Upper lobe of right lung (tissue), 1 donor: ENCODE measurements at places on chromosomes 2 and 18. TPM values are rescaled to one million over a fixed set of nuclear protein-coding genes. Genes with fewer than 3 reads are reported as not detected.
A peak's percentile ranks its signal among the peaks of the same experiment; 100 is the strongest.

RAB27B gene
- 22.2 TPM for total RNA-seq

CCDC102B gene
- total RNA-seq: 43.7 TPM

YES1 gene
- total RNA-seq: 56.0 TPM

HMSD gene
- total RNA-seq: 2.1 TPM

IL1RL1 gene
- 46.5 TPM for total RNA-seq

REG1B gene
- not detected for total RNA-seq

TGFA gene
- total RNA-seq: 9.1 TPM

ST6GAL2 gene
- 2.5 TPM for total RNA-seq

MROH2A gene
- total RNA-seq: not detected

TBC1D8 gene
- total RNA-seq: 19.9 TPM

GRCh38 chr2:152241948-152242729, 66.6 kb upstream of the STAM2 start:
- no peak overlapping the region for H3K4me3 ChIP-seq
- H3K27me3 ChIP-seq: no peaks in the 10 kb centered on the region
- no peaks in the 10 kb centered on the region for H3K4me1 ChIP-seq
- no peaks in the 10 kb centered on the region for H3K36me3 ChIP-seq
- H3K27ac ChIP-seq: no peak overlapping the region

- H3K27me3 ChIP-seq: no peaks in the 10 kb centered on the region
- no peak overlapping the region for H3K27ac ChIP-seq
- no peaks in the 10 kb centered on the region for H3K36me3 ChIP-seq
- H3K4me1 ChIP-seq: no peaks in the 10 kb centered on the region
- DNase-seq: no peak
- H3K4me3 ChIP-seq: no peak overlapping the region
Measured at GRCh38 chr2:67374481-67374880, 22.7 kb upstream of the ETAA1 start.

DNA sequence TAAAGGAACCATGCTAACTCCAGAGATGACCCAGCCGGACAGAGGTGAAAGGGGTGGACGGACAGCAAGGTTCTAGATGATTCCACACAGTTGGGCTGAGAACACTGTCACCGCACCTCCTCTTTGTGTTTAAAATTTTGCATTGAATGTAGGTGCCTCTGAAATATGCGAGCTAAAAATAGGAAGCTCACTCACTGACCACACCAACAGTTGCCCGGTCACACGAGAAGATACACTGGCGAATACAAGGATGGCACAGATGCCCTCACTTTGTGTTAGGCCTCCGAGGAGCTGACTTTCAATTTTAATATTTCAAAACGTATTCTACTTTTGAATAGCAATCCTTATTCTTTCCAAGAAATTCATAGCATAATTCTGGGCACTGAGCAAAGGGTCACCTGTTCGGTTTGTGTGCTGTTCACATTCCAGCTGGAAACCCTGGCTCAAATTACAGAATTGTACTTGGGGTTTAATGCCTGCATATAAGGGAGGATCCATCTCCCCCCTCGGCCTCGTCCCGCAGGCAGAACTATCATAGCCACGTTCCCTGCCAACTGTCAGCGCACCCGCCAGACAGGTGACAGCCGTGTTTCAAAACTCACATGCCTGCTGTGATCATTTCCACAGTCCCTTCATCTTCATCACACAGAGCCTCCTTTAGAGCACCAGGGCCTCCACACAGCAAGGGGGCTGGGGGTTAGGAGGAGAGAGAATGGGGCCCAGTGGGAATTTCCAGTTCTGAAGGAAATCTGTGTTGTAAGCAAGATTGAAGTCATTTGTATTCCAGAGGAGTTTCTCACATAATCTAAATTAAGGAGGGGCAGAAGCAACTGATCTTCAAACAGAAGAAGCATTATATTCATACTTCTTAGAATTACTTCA, 48.2 kb downstream of the ADI1 start:
- peaks cover 75% of the 10 kb centered on the region for H3K36me3 ChIP-seq
- H3K27ac ChIP-seq: peak overlapping the region; percentile 80
- H3K4me1 ChIP-seq: peaks cover 7% of the 10 kb centered on the region
- no peak overlapping the region for H3K4me3 ChIP-seq
- no peak for DNase-seq

GRCh38 chr2:44691174-44691785, 250.2 kb upstream of the SIX3 start:
- no peaks in the 10 kb centered on the region for H3K4me1 ChIP-seq
- no peaks in the 10 kb centered on the region for H3K36me3 ChIP-seq
- no peak for DNase-seq
- H3K27me3 ChIP-seq: no peaks in the 10 kb centered on the region
- H3K27ac ChIP-seq: no peak overlapping the region

DNA sequence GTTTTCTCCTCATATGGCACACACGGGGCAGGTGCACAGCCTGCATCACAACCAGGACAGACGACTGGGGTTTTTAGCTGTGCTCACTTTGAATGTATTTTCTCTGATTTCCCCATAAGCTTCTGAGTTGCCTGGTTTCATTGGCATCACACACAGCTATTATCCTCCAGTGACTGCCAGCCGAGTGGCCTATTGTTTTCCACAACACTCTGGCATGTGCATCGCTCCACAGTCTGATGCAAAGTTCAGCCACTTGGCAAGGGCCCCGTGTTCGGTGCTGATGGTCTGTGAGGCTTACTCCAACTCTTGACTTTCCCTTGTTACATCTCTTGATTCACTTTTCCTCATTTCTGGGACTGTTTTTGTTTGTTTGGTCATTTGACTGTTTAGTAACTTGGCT, 593.1 kb downstream of the CBLN2 start:
- no peaks in the 10 kb centered on the region for H3K36me3 ChIP-seq
- no peaks in the 10 kb centered on the region for H3K4me1 ChIP-seq
- no peak for DNase-seq
- H3K4me3 ChIP-seq: no peak overlapping the region
- H3K27me3 ChIP-seq: no peaks in the 10 kb centered on the region
- no peak overlapping the region for H3K27ac ChIP-seq

DNA sequence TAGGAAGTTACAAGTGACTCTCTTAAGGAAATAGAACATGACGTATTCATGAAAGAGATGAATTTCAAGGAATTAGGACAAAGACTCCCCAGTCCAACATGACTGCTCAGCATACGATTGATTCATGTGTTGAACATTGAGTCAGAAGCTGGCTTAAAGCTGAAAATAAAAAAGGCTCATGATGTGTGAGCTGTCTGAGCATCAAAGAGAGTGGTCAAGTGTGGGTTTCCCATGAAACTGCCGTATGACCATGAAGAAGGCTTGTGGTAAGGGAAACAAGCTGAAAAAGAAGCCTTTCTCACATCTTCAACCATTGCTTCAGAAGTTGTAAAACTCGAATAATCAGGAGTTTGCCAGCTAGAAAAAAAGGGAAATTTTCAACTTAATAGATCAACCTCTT, 201.9 kb upstream of the APCDD1 start:
- no peaks in the 10 kb centered on the region for H3K36me3 ChIP-seq
- no peak overlapping the region for H3K4me3 ChIP-seq
- no peak for DNase-seq
- no peaks in the 10 kb centered on the region for H3K27me3 ChIP-seq
- peaks cover 2% of the 10 kb centered on the region for H3K4me1 ChIP-seq

DNA sequence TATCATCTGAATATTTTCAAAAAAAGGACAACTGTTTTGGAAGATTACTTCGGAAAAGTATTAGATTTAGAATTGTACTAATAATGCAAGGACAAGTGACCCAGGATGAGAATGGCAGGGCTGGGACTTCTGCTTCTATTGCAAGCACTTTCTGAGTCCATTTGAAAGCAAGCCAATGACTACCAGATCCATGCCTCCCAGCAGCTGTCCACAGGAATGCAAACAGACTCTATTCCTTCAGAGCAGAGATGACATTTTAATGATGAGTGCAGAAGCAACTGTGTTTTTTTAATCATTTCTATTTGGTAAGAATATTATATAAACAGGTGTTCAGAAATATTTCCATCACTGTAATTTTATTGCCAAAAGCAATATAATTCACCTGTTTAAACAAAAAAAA, 456.7 kb downstream of the SOX11 start:
- DNase-seq: no peak
- H3K27me3 ChIP-seq: no peaks in the 10 kb centered on the region
- no peak overlapping the region for H3K4me3 ChIP-seq
- H3K36me3 ChIP-seq: no peaks in the 10 kb centered on the region
- no peak overlapping the region for H3K27ac ChIP-seq

DNA sequence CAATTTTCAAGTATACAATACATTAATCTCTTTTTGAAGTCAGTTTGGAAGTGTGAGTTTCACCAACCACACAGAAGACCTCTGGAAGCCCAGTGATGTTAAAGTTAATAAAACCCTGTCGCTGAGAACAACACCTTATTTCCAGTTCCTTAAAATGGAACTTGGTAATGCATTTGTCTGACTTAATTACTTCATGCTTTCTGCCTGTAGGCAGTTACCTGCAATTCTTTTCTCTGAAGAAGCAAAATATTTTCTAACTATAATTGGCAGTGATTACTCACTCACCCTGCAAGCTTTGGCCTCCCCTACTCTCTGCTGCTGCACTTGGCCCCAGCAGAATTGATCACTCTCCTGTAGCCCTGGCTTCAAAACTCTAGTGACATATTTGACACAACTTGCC, 81.5 kb downstream of the TXNL1 start:
- no peaks in the 10 kb centered on the region for H3K27me3 ChIP-seq
- H3K36me3 ChIP-seq: no peaks in the 10 kb centered on the region
- H3K4me1 ChIP-seq: no peaks in the 10 kb centered on the region
- DNase-seq: no peak
- H3K4me3 ChIP-seq: no peak overlapping the region

GRCh38 chr2:44939106-44940048, 2.1 kb upstream of the SIX3 start:
- no peaks in the 10 kb centered on the region for H3K36me3 ChIP-seq
- no peak overlapping the region for H3K4me3 ChIP-seq
- H3K27me3 ChIP-seq: peaks cover 92% of the 10 kb centered on the region
- H3K27ac ChIP-seq: no peak overlapping the region
- peaks cover 36% of the 10 kb centered on the region for H3K4me1 ChIP-seq
- no peak for DNase-seq

GRCh38 chr2:28338831-28339321, 53.8 kb upstream of the FOSL2 start:
- no peaks in the 10 kb centered on the region for H3K27me3 ChIP-seq
- no peak for DNase-seq
- H3K4me3 ChIP-seq: no peak overlapping the region
- H3K36me3 ChIP-seq: no peaks in the 10 kb centered on the region

DNA sequence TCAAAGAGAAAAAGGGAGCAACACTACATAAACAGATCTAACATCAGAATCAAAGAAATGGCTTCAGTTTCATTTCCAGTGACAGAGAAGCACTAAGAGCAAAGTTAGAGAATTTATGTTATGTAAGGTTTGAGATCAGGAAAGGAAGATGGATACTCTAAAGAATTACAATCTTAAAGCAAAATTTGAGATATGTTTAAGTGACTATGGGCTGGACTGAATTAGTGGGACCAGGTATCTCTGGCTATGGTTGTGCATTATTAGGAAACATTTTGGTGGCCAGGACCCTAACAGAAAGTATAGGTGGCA, 208.2 kb downstream of the CCDC178 start:
- H3K27me3 ChIP-seq: no peaks in the 10 kb centered on the region
- no peaks in the 10 kb centered on the region for H3K4me1 ChIP-seq
- H3K27ac ChIP-seq: no peak overlapping the region
- DNase-seq: no peak

DNA sequence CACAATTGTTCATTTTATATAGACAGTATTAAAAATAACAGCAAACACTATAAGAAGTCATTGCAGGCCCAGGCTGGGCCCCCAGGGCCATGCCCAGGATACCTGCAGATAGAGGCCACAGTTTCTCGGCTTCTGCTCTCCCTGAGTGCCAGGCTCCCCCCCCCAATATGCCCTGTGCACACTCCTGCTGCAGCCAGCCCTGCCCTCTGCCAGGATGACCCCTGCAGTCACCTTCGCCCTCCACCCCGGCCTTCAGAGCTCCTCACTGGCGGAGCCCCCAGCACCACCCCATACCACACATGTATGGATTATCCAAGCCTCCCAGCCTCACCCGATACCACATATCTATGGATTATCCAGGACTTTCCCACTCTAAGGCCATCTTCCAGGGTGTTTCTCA, 104.5 kb downstream of the TPO start:
- H3K4me3 ChIP-seq: no peak overlapping the region
- no peaks in the 10 kb centered on the region for H3K27me3 ChIP-seq
- no peaks in the 10 kb centered on the region for H3K4me1 ChIP-seq
- DNase-seq: no peak
- H3K36me3 ChIP-seq: no peaks in the 10 kb centered on the region

DNA sequence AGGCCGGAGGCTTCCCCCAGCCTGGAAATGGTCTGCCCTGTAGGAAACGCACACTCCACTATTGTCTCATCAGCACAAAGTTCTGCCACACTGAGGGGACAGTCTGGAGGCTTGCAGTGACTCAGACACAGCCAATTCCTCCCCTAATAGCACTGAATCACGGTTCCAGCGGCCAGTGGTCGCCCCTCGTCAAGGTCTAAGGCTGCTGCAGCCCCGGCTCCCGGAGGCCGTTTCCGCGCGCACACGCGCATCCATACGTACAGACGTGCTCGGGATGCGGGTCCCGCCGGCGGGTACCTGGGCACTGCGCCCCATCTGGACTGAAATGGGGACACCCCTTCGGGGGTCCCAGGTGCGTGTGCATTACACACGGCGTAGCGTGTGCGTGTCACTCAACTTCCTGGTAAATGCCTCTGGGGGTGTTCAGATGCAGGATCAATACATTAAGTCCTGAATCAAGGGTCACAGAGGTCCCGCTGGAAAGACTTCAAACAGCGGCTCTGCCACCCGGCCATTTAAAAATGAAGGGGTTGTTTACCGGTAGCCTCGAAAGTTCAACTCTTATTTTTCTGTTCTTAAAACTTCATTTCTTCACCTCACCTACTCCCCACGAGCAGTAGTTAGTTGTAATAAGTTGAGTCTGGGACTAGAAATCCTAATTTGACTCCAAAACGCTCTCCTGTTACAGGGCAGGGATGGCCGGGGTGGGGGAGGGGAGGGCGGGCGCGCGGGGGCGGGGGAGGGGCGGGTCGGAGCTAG, 572 bp upstream of the ZNF516 start:
- no peaks in the 10 kb centered on the region for H3K4me1 ChIP-seq
- no peaks in the 10 kb centered on the region for H3K27me3 ChIP-seq
- peak overlapping the region; percentile 76 for H3K27ac ChIP-seq

DNA sequence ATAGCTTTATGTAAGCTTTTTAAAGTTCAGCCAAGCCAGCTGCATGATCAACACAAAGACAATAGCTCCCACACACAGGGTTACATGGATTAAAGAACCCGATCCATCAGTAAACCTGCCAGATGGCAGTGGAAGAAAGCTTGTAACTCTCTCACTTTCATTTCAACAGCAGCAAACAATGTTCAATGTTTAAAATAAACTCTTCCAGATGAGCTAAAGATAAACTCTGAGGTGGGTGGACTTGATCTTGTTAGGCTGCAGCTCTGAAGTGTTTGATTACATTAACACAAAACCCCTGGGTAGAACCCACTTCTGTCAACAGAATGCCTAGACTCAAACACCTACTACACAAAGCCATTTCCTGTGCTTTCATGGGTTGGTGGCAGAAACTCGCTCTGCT, 13.9 kb downstream of the RDH14 start:
- no peak overlapping the region for H3K27ac ChIP-seq
- DNase-seq: no peak
- peaks cover 10% of the 10 kb centered on the region for H3K4me1 ChIP-seq
- H3K27me3 ChIP-seq: no peaks in the 10 kb centered on the region
- H3K4me3 ChIP-seq: no peak overlapping the region
